ENCODE measurements at places on chromosomes 5 and 9.

DNA sequence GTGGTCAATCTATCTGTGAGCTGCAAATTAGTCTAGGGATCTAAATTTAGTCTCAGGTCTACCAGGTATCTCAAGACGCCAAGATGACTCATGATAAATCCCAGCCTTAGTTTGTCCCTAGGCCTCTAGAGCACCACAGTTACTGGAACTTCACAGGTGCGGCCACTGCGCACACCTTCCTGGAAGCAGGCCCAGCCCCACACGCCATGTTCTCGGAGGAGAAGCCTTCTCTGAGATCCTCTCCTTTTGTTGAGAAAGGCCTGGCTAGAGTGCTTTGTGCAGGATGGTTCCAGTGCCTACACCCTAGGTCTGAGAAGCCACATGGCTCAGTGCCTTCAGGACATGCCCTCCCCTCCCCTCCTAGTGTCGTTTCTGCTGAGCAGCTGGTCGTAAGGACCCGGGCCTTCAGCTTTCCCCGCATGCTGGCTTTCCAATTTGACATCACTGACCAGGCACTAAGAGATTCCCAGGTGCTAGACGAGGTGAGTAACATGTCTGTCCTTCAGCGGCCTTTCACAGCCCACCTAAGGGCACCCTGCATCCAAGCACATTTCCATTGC lies 51.9 kb downstream of the IPPK start:
- DNase-seq, result no peak

- no peak for DNase-seq
These were observed 130.0 kb downstream of the CACNA1B start for GRCh38 chr9:138007566-138007917.

GRCh38 chr9:69995846-69996245 lies 47.8 kb upstream of the MAMDC2 start:
- DNase-seq, result no peak

DNA sequence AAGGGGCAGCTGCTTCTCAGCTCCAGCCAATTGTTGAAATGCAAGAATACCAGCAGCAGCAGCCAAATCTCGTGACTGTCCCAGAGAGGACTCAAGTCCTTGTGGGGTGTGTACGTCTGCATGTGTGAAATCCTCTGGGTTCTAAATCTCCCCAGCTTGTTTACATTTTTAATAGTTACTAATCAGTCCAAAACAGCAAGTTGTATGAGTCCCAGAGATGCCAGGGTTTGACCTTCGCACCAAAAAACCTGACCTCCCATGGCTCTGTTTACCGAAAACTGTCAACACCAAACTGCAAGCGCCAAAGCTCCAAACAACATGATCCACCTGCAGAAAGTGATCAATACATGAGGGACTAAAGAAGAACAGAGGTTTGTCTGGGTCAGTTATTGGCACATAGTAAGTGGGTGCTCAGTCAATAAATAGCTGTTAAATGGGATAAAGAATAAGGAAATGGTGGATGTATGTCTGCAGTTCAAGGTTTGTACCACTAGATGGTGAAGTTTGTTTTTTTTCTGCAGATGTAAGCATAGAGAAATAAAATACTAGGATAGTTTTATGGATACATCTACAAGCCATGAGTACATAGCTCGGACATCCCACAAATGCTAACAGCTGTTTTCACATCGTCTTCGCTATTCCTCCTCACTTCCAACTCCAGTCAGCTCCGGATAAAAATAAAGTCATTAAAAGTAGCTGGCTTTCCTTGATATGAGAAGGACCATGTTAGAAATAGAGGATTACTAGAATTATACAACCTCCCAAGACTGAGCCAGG lies 85.3 kb upstream of the ADRB2 start:
- no peak for DNase-seq

- no peak for DNase-seq
These were observed 140.1 kb upstream of the ABCA1 start for GRCh38 chr9:105067895-105068580.
